ENCODE measurements at places on chromosomes 4 and X.
A peak's percentile ranks its signal among the peaks of the same experiment; 100 is the strongest.

DNA sequence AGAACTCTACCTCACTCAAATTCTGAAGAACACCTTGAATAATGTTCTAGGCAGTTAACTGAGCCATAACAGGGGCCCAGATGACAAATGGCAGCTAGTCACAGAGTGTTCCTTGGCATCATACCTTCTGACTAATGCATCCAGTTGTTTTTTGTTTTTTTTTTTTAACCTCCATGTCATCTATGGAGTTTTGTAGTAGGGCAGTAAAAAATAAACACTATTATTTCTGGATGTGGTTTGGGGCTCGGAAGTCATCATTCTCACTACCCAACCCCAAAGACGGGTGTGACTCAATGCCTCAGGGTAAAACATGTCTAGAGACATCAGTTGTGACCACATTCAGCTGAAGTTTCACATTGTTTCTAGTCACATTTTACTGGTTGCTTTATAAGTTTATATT, 31.2 kb upstream of the MCF2 start:
- DNase-seq, result no peak

DNA sequence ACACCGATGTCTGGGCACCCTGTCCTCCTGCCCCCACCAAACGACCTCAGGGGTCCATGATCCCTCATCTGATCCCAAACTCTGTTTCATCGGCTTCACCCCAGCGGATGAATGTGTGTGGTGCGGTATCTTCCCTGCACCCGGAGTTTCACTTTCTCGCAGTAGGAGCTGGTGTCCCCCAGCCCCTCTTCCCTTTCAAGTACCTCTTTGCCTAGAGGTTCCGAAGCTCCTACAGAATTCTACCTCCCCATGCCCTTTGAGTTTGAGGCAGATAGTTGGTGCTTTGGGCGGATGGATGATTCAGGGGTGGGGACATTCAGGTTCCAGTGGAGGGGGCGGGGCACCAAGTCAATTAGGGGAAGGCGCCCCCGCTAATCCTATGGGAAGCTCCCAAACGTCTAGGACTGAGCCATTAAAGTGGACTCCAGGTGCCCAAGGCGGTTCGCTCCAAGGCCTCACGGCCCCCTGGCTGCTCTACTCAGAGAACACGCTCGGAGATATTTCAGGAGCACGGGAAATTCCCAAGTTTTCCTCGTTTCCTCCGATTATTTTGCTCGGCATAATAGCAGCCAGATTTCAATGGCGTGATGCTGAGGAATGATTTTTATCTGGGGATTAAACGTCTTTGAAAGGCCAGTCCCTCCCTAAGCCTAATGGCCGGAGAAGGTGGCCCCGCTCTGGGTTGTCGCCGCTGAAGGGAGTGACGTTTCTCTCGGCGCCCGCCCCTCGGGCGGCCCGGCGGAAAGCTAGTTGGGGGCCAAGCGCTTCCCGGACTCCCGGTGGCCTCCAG, 1.3 kb downstream of the MSX1 start:
- DNase-seq, result no peak

DNA sequence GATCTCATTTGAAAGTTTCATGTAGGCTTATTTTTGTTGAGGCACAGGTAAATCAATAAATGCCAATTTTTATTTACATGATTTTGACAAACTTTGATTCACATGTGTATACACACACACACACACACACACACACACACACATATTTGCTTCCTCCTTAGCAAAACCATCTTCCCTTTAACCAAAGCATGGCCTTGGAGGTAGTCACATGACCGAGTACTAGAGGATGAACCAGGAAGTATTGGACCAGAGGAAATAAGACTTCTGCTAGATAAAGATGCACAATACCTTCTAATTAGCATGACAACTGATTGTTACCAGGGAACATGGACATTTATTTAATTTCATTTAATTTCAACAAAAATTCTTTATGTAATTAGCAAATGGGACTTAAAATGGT, 23.4 kb upstream of the CFAP299 start:
- no peak for DNase-seq

DNA sequence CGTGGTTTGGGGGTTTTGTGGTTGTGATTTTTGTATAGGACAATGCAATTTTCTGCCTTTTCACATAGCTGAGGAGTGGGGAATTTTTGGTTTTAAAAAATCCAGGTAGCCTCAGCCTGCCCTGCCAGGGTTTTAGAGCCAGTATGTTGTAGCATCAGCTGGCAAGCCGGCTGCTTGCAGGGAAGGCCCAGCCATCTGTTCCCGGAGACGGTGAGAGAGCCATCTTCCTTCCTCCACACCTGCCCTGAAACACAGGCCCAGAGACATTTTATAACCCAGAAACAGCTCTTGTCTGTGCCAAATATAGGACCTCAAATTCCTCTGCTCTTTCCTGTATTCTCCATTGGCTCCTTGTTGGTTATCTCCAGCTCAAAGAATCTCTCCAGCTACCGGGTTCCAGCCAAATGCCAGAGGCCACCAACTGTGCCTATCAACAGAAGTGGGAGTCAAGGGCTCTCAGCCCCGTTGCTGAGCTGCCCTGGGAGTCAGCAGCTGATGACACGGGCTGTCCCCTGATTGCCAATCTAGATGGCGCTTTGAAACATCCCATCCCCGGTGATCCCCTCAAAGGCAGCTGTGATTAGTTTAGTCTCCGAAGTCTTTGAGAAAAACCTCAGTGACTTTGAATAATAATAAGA, 595.2 kb downstream of the MID1IP1 start:
- no peak for DNase-seq

DNA sequence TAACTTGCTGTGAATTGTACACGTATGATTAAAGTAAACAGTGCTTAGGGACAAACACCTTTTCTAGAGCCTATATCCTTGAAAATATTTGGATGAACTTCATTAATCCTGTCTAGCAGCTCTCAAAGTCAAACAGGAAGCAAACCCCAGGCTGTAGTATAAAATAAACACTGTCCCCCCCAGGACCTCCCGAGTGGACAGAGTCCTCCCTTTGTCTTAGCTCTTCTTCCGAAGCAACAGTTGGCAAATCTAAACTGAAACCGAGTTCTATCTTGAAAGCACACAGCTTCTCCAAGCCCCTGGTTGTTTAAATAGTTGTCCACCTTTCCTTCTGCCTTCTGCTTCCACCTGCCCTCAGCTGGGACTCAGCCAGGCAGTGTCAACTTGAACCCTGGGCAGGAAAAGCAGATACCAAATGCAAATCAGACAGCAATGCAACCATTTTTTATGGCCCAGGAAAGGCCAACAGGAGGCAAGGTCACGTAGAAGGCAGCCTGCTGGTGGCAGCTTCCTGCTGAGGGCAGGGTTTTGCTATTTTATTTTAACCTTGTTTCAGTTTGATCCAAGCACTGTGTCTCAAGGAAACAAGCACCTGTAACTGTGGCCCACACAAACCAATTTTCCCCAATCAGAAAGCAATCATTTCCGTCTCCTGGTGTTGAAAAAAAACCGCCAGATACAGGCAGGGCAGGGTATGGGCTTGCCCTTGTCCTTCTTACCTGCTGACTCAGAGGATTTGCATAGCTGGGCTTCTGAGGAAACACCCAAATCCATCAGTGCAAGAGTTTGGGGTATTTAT, 110.3 kb upstream of the KIT start:
- DNase-seq, result no peak

- peak; percentile 41 for DNase-seq
Measured at GRCh38 chr4:14726877-14727361, 275.4 kb upstream of the CPEB2 start.

DNA sequence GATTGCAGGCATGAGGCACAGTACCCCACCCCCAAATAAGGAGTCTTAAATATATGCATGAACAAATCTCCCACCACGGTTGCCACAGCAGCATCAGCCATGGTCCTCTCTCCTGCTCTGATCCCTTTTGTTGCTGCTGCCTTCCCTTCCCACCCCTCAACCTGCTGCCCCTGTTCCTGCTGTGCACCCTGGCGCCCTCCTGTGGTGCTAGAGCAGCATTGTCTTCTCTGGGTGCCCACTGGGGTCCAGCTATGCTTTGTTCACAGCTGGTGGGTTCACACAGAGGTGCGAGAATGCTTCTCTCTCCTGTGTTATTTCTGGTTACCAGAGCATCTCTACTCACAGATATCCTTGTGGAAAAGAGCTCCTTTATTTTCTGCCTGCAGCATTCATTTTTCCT, 116.2 kb downstream of the GATB start:
- no peak for DNase-seq

GRCh38 chr4:65393078-65393477, 277.2 kb downstream of the EPHA5 start:
- no peak for DNase-seq

DNA sequence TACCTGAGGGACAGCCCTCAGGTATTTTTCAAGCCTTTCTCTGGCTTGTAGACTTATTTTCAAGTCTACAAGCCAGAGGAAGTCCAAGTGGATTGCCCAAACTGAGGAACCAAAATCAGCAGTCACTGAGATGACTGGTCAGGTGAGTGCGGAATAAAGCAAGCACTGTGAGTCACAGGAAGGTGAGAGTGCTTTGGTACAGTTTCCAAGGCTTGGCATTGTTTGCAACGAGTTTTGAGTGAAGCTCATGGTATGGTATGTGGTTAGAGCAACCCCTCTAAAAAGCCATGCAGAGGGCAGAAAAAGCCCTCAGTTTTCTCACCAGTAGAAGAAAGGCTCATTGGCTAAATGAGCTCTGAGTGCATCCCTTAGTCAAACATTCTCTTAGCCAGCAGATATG, 112.8 kb upstream of the EOLA2 start:
- no peak for DNase-seq

- DNase-seq, result no peak
Measured at GRCh38 chrX:15860921-15861320, 6.3 kb upstream of the AP1S2 start.

- no peak for DNase-seq
Measured at GRCh38 chr4:3677748-3678070, 88.5 kb upstream of the ADRA2C start.

GRCh38 chrX:154378059-154378798, 866 bp upstream of the EMD start:
- DNase-seq, result no peak

- DNase-seq, result peak; percentile 84
Measured at GRCh38 chr4:37666625-37667071, 19.5 kb downstream of the RELL1 start.

DNA sequence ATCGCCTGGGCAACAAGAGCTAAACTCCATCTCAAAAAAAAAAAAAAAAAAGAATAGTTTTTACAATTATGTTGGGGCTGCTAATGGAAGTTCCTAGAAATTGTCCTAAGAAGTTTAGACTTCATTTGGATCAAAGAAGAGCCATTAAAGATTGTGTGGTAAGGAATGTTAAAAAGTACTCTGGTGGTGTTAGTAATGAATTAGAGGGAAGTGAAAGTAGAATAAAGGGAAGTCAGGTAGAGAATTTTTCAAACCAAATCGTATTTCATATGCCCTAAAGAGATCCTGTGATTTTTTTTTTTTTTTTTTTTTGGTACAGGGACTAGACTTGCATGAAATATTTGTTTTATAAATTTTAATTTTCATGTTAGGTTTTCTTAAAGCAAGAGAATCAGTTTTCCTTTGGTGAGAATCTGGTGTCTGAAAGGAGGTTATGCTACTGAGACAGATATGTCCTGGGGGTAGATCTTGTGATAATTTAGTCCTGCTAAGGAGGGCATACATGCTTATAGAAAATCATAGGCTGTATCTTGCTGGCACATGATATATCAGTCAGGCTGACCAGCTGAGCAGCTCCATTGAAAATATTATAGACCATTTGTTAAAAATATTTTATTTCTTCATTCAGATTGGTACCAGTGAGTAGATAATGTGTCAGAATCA, 10.7 kb downstream of the SEC24B start:
- DNase-seq, result no peak

DNA sequence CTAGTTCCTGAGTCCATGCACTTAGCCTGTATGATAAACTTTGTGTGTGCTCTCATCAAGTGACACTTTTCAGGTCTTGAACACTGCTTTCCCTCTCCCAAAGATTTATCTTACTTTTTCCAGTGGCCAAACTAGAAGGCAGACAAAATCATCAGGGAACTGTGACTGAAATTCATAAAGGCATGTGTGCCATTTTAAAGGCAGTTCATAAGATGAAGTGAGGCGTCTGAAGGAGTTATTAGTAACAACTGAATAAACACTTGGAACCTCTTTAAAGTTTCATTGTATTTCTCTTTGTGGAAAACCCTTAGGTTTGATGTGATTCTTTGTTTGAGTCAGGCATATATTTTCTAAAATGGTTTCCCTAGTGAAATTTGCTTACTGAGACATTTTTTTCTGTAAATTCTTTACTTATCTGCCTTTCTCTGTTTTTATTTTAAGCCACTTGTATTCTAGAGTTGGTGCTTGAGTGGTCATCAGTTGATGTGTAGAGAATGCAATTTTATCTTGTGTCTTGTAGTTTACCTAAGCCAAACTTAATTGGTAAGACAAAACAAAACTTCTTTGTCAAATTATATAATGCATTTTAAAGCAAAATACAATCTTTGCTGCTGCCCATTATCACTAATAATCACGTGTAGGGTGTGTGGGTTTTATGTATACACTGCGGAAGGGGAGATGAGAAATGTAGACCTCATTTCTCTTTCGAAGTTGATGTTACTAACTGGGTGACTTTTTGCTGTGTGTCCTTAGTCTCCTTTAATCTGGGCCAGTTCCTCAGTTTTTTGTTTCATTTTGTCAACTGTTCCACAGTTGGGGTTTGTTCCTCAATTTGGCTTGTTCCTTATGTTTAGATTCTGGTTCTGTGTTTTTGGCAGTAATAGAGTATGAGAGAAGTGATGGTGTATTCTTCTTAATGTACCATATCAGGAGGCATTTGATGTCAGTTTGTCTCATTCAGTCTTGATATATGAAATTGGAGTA, 56.8 kb downstream of the RBPJ start:
- DNase-seq, result no peak

DNA sequence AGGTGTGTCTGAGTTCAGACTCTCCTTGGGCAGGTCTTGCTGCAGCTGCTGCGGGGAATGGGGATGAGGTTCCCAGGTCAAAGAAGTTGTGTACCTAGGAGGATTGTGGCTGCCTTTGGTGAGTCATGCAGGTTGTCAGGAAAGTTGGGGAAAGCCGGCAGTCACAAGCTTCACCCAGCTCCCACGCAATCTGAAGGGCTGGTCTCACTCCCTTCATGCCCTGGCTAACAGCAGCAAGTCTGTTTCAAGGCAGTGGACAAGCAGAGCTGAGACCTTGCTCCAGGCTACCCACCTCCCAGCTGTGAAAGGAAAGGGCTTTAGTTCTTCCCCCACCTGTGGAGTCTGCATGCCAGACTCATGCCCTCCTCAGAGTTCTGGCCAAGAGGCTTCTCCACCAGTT, 287.2 kb downstream of the DTHD1 start:
- DNase-seq, result no peak

DNA sequence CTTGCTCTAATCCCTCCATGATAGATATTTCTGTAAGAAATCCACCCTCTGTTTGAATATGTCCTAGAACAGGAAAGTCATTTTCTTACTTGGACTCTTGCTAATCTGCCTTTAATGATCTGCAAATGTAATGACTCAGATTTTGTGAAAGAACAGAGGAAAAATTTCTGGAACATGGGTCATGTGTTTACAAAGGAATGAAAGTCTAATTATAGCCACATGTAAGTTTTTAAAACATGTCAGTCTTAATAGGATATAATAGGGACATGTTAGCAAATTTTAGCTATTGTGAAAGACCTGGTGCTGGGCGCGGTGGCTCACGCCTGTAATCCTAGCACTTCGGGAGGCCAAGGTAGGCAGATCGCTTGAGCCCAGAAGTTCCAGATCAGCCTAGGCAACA, 47.6 kb downstream of the GRK4 start:
- DNase-seq, result peak; percentile 64

All from HS-5 (cell line).